Lower leg skin (tissue), 4 donors: ENCODE measurements at places on chromosomes 4 and X.

GRCh38 chr4:43133566-43133965 is 241.1 kb downstream of the GRXCR1 start:
- no peak for DNase-seq

DNA sequence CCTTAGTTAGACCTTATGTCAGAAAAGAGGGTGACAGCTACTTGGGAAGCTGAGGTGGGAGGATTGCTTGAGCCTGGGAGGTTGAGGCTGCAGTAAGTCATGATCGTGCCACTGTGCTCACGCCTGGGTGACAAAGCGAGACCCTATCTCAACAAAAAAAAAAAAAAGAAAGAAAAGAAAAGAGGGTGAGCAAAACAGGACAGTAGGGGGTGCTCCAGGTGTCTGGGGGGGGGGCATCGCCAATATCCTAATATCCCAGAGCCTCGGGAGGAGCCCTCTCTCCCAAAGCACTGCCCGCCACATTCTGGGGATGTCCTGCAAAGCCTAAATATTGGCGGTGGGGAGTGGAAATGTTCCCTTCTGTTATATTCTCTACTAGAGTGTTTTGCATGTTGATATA is 120.9 kb upstream of the TBL1X start:
- no peak for DNase-seq

DNA sequence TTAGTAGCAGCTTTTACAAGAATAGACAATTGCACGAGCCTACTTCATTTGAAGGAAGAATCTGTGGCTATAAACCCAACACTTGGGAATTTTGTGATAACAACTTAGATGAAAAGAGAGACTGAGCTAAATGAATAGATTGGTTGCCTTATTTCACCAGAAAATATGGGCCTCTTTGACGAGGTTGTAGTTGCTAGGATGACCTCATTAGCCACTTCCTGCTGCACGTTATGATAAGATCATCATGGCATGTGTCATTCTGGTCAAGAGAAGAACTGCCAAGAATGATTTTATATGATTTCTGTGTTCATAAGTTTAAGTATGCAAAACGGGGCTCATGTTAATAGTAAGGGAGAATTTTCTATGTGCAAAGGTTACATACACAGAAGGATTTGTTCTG is 321.9 kb upstream of the GIMD1 start:
- DNase-seq: no peak

DNA sequence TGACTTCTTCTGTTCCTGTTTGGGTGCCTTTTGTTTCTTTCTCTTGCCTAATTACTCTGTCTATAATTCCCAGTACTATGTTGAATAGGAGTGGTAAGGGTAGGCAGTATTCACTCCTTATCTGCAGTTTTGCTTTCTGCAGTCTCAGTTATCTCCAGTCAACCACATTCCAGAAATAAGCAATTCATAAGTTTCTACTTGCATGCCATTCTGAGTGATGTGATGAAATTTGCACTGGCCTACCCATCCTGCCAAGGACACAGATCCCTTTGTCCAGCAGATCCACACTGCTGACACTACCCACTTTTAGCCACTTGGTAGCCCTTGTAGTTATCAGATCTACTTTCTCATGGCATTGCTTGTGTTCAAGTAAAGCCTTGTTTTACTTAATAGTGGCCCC is 971.6 kb upstream of the INTU start:
- DNase-seq: no peak

- DNase-seq: no peak
These were observed 525.5 kb upstream of the BOD1L1 start for GRCh38 chr4:14152834-14153519.

GRCh38 chr4:88792268-88792781 is 94.7 kb upstream of the NAP1L5 start:
- no peak for DNase-seq

DNA sequence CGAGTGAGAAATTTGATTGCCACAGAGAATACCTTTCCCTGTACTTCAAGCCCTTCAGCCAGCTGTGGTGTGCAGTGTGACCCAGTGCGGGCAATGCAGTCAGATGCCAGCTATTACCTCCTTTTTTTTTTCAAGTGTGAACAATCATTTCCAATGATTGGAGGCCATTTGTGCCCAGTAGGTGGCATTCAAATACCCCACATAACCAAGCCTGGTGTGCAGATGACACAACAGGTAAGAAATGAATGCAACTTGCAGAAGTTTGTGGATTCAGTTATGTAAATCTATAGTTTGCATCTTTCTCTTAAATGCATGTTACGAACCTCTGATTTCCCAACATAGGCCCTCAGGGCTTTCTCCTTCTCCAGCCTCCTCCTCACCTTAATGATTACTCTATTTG is 98.0 kb downstream of the CLCN4 start:
- no peak for DNase-seq

DNA sequence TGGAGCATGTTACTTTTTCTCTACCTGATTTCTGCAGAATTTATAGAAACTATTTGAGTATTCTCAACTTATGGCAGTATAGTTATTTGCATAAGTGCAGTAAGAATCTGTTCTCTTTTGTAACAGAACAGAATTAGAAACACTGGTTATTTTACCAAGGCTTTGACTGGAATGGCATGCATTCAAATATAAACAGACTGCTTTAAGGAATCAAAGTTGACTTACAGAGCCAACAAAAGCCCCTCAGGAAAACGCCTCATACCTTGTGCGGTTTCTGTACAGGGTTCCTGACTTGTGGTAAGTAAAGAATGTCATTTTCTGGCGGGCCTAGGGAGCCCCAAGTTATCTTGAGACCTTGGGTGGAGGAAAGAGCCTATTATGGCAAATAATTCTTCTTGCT is 97.1 kb downstream of the GPR143 start:
- DNase-seq: no peak

DNA sequence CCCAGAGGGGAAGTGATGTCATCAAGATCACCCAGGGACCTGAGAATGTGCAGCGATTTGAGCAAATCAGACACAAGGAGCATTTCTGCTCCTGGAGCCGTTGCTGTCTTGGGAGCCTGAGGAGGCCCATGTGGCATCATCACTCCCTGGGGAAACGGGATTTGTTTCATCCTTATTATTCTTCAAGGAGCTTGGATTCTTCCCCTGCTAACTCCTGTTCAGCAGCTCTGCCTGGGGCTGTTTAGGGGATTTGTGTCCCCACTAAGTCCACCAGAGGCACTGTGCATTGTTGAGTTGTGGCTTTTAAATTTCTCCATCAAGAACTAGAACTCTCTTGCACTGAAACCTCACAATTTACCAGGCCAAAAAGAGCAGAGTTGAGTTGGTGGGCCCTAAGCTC is 104.2 kb upstream of the MSX1 start:
- no peak for DNase-seq

DNA sequence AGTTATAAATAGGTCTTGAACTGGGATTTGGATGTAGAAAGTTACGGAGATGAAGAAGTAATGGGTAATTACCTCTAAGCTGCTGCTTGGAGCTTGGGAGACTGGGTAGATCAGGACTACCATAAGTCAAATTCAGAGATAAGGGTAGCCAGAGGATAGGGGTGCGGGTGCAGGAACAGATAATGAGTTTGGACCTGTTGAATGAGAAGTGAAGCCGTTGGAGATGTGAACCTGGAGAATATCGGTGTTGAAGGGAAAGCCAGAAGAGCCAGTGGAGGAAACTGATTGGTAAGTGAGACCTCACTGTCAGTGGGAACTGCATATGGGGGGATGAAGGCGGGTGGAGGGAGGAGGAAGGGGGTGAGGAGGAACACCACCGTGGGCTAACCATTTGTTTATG is 618 bp upstream of the FOXO4 start:
- DNase-seq: no peak

DNA sequence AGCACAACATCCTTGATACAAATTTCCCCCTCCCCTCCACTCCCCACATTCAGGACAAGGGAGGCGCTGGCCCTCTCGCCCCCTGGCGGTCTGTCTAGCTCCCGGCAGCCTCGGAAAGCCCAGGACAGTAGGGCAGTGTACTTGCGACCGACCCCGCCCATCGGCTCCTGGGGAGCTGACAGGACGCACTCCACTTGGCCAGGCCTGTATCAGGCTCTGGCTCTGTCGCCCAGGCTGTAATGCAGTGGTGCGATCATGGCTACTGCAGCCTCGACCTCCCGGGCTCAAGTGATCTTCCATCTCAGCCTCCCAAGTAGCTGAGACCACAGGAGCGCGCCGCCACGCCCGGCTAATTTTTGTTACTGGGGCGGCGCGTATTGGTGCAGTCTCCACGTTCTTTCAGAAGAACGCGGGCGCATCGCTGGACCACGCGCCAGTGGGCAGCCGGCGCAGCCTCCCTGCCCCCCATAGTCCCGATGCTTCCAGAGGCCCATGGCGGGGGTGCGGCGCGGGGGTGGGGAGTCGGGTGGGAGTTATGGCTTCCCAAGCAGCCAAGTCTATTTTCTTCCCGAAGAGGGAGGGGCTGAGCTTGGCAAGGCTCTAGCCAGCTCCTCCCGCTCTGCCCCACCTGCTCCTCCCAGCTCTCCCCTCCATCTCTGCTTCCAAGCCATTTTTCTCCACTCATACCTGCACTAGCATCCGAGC is 7.8 kb upstream of the AKAP14 start:
- no peak for DNase-seq

- DNase-seq: no peak
These were observed 50.5 kb downstream of the OCRL start for GRCh38 chrX:129590596-129590995.

DNA sequence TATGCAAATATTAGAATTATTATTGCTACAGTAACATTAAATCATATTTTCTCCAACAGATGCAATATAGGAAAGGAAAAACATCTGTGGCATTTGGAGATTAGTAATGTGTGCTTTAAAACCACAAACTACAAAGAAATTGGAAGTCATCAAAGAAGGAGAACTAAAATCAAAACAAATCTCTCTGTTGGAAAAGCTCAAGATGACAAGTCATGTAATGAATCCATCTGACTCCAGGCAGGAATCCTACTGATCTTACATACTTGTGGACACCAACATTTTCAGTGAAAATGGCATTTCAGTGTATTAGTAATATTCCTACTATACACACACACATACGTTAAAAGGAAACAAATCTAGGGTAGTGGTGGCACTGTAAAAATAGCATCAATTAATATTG is 98.2 kb downstream of the SLC39A8 start:
- no peak for DNase-seq

GRCh38 chrX:19794690-19795089 is 92.7 kb downstream of the SH3KBP1 start:
- no peak for DNase-seq
